Daoy (cell line): ENCODE measurements at places on chromosomes 16 and 17. TPM values are rescaled to one million over a fixed set of nuclear protein-coding genes. Genes with fewer than 3 reads are reported as not detected.
A peak's percentile ranks its signal among the peaks of the same experiment; 100 is the strongest.

GRCh38 chr17:57982452-57983170, 5.4 kb downstream of the VEZF1 start:
- no peak for DNase-seq

- DNase-seq, result no peak
Measured at GRCh38 chr16:66904846-66905632, 13.6 kb downstream of the CDH16 start.

- peak; percentile 93 for DNase-seq
Measured at GRCh38 chr17:59754552-59754951, 47.1 kb downstream of the VMP1 start.

DNA sequence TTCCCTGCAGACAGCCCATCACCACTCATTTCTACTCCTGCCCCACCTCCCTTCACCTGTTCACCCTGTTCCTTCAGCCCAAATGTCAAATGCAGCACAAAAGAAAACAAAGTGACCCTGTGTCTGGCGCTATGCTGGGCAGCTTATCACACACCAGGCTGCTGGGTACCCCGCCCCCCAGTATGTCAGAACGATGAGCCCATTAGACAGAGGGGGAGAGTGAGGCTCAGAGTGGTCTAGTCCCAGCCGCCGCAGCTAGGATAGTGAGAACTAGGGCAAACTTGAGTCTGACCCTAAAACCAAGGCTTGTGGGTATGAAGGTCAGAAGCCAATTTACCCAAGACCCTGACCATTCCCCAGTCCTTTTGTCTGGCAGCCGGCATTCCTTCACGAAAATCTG, 4.0 kb downstream of the TNP2 start:
- no peak for DNase-seq

TMEM238L gene
- not detected in 2 replicates for total RNA-seq

SULT1A1 gene
- 2.4 and 4.1 TPM in 2 replicates for total RNA-seq

ADAP2 gene
- total RNA-seq, result 6.9 TPM in 1 of 2 replicates, not detected in the other

CACNA1G gene
- total RNA-seq, result 0.15 and 0.23 TPM in 2 replicates

GRCh38 chr16:85645021-85645589, 32.0 kb downstream of the GSE1 start:
- no peak for DNase-seq

DNA sequence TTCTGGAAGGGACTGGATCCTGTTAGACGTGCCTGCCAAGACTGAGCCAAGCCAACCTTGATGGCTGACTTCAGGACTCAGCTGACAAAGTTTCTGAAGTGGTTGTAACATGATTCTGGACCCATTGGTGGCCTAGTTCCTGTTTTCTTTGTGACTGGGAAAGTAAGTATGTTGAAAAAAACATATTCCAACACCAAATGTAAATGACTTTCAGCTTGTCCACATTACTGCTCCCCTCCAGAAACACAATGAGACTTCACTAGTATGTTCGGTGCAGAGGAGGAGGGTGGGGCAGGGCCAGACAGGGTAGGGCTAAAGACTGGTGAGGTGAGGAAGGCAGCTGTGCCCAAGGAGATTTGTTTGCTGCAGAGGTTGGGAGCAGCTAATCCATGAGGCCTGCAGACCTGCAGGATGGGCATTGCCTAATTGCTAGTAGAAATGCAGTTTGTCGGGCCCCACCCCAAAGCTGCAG, 26.4 kb downstream of the NMT1 start:
- no peak for DNase-seq

GRCh38 chr16:51431517-51432241, 280.6 kb upstream of the SALL1 start:
- peak; percentile 52 for DNase-seq

TEX14 gene
- not detected in 2 replicates for total RNA-seq

DNA sequence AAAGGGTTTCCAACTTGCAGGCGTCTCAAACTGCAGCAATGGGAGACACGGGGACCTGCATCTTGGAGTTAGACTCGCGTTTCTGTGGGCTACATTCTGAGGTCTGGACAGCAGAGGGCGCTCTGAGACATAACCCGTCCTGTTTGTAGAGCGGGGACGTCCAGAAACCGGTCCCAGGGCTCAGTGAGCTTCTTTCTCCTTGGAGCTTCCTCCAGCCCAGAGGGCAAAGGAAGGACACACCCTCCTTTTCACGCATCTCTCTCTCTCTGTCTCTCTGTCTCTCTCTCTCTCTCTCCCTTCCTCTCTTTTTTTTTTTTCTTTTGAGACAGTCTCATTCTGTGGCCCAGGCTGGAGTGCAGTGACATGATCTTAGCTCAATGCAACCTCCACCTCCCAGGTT, 19.8 kb downstream of the COX4I1 start:
- peak; percentile 76 for DNase-seq

DNA sequence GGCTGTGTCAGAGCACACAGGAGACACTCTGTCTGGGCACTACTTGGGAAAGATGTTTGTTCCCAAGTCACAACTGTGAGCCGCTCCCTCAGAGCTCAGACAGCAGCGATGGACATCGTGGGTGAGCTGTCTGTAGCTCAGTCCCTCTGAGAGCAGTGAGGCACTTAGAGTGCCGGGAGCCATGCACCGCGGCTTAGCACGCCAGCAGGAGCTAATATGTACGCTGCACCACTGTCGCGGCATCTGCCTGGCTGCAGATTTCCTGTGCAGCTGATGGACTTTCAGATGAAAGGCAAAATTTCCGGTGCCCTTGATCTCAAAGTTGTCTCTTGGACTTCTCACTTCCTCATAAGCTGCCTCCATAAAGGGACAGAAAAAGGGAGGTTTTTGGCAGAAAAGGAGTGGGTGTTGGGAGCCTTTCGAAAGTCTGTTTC, 92.8 kb upstream of the ZNF469 start:
- DNase-seq, result no peak

KRTAP4-1 gene
- not detected in 2 replicates for total RNA-seq

CCDC200 gene
- not detected in 2 replicates for total RNA-seq

AKTIP gene
- total RNA-seq, result 7.6 and 14.1 TPM in 2 replicates

PLD6 gene
- 0.95 and 3.0 TPM in 2 replicates for total RNA-seq

TBC1D3C gene
- total RNA-seq, result 0.69 and 1.1 TPM in 2 replicates

- DNase-seq, result no peak
Measured at GRCh38 chr16:29975134-29975538, 1.5 kb downstream of the TAOK2 start.
